ENCODE measurements at places on chromosomes 13 and 19.

DNA sequence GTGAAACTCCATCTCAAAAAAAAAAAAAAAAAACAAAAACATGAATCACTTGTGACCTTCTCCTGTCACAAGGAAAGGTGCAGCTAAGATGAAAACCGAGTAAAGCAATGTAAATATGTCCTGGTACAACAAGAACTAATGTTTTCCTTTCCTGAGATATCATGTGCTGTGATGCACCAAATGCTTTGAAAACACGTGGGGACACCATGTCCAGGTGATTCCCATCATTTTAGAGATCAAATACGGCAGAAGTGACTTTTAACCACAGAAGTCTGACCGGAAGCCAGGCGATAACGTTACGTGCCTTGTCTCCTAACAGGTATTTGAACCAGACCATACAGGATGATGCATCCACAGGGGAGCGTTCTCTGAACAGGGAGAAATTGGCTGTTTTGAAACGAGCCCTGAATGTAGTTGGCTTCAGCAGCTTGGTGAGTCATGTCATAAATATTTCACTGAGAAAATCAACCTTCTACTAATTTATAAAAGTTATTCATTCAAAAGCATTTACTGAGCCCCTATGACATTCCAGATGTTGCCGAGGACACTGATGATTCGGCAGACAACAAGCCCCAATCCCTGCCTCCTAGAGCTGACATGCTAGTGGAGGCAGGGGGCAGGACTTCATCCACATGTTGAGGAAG lies 328.1 kb downstream of the MYO16 start:
- DNase-seq = no peak

- no peak for DNase-seq
These were observed 131.5 kb downstream of the DNAJC15 start for GRCh38 chr13:43154839-43155238.

DNA sequence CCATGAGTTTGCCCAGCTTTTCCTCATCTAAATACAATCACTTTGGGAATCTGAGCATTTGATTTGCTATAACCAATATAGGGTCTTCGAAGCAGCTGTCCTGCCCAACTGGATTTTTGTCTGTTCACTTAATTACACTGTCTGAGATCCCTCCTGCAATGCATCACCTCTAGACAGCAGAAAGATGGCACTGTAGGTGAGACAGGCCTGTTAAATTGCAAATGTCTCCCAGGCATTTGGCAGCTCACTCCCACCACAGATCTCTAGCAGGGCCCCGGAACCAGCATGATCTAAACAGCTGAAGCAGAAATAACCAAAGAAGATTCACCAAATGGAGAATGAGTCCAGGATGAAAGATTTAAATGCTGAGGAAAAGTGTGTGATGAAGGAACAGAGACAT lies 41.9 kb upstream of the SERPINE3 start:
- no peak for DNase-seq

- no peak for DNase-seq
These were observed 14.2 kb downstream of the ZNF473 start for GRCh38 chr19:50039968-50040367.
